Renal cortex interstitium (tissue), 15 donors: ENCODE measurements at places on chromosomes 1 and 21.

GRCh38 chr1:80202118-80202517 is 1195.6 kb upstream of the ADGRL4 start:
- DNase-seq = no peak

DNA sequence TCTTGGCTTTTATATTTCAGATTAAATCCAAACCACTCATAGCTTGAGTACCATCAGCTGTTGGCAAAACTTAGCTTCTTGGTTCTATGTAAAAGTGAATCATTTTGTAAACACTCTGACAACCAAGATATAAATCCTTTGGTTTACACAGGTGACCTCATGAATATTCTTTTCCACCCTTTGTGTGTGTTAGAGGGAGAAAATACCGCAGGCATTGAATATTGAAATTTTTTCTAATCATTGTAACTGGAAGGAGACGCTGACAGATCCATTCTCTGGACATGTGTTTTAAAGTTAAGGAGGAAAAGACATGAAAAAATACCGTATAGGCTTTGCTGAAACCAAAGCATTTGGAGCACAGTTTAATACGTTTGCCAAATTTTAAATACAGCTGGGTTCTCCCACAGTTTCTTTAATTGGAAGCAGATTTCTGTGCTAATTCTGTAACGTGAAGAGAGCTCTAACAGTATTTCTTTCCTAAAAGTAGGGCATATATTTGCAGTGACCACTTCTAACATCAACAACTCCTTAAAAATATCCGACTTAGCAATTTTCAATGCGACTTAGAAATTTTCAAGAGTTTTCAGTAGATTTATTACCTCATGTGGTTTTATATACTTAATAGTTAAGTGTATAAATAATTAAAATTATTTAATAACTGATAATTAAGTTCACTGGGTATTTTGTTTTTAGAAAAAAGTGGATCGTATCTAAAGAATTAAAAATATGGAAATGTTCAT is 388.2 kb downstream of the USP25 start:
- DNase-seq = no peak

DNA sequence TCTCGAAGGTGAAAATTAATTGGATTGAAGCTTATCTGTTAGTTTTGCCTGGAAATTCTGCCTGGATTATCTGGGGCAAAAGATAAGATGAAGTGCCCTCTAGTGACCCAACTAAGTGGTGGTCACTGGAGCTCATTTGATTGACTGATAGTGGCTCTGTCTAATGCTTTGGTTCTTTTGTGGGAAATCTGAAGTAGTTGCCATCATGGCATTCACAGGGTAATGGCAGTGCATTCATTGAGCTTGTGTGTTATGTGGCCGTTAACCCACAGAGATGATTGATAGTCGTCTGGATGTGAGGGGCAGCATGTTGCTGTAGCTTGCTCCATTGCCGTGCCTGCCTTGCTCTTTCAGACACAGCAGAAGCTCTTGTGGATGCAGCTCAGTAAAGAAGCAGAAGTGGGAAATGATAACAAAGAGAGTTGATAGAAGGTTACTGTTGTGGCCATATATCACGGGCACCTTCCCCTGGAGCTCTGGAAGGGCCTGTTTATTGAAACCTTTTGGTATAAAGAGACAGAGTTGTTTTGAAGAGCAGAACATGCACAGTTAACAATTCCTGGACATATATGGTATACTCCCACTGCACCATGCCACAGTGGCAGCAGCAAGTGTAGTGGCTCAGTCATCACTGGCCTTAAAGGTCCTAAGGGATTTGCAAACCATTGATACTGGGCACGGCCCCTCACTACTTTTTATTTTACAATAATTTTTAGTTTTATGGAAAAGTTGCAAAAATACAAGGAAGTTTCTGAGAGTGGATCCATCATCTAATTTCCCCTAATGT is 42.0 kb downstream of the CXADR start:
- no peak for DNase-seq

- DNase-seq = no peak
These were observed 378.9 kb downstream of the DUSP10 start for GRCh38 chr1:221363039-221363438.

- no peak for DNase-seq
These were observed 8.6 kb downstream of the WLS start for GRCh38 chr1:68223687-68224086.
